ENCODE measurements at places on chromosomes 13 and 19.
A peak's percentile ranks its signal among the peaks of the same experiment; 100 is the strongest.

- no peak for DNase-seq
These were observed 121.7 kb downstream of the SLITRK5 start for GRCh38 chr13:87792878-87793277.

DNA sequence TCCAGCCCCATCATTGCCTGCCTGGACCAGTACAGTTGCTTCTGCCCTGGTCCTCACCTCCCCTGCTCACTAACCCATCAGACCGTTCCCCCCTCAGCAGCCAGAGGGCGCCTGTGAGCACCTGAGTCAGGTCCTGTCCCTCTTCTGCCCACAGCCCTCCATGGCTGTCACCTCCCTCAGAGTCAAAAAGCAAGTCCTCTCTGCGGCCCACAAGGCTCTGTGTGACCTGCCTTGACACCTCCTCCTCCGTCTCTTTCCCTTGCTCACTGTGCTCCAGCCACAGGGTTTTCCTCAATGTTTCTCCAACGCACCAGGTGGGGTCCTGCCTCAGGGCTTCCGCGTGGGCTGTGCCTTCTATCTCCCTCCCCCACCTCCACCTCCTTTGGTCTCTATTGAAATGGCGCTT lies 29.4 kb upstream of the PTPRS start:
- DNase-seq = peak; percentile 32

DNA sequence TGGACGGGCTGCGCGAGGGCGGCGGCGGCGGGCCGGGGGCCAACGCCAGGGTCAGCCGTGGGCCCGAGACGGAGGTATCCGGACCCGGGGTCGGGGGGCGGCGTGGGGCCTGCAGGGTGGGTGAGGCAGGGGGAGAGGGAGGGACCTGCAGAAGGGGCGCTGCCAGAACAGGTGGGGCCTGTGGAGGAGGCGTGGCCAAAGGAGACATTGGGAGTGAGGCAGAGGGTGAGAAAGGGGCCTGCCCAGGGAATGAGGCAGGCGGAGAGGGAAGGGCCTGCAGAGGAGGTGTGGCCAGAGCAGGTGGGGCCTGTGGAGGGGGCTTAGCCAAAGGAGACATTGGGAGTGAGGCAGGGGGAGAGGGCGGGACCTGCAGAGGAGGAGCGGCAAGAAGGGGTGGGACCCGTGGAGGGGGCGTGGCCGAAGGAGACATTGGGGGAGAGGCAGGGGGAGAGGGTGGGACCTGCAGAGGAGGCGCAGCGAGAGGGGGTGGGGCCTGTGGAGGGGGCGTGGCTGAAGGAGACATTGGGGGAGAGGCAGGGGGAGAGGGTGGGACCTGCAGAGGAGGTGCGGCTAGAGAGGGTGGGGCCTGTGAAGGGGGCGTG lies 4.2 kb downstream of the PRR36 start:
- DNase-seq = no peak

DNA sequence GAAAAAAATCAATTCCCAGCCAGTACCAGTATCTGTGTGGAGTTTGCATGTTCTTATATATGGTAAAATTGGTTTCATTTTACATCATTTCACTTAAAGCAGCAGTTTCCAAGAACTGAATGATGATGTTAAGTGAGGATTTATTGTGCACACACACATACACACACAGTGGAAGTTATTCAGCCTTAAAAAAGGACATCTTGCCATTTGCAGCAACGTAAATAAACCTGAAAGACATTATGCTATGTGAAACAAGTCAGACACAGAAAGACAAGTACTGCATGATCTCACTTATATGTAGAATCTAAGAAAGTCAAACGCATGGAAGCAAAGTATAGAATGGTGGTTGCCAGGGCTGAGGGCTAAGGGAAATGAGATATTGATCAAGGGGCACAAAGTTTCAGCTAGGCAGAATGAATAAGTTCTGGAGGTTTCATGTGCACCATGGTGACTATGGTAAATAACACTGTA lies 5.3 kb downstream of the SIGLECL1 start:
- no peak for DNase-seq

DNA sequence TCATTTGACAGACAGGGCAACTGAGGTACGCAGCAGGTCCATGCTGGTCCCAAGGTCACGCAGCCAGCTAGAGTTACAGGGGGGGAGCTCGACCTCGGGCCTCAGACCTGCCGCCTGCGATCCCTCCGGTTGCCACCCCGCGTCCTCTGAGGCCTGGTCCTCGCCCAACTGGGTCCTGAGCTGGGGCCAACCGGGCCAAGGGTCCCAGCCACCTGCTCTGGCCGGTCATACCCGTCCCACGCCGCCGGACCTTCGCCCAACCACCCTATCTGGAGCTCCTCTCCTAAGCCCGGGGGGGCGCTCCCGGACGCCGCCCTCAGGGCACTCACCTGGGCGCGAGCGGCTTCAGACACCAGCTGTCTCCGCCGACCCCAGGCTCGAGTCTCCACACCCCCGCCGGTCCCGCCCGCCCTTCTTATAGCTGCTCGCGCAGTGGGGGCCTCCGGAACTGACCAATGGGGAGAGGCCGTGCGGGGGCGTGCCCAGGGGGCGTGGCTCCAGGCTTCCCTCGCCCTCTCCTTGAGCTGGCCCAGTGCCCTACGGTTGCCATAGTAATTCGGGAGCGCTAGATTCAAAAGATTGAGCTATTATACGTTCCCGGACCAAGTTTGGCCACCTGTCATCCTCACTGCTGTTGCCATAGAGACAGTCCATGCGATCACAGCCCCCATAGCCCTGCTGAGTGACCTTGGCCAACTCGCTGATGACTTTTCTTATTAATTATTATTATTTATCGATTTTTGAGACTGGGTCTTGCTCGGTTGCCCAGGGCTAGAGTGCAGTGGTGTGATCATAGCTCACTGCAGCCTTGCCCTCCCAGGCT lies at the start of gene PLIN5:
PLIN5 (minus strand) TSS at position 389 of the 823 bp plus-strand sequence. CDS start 1,150 bp downstream, outside the sequence.
- peak; percentile 51 for DNase-seq

DNA sequence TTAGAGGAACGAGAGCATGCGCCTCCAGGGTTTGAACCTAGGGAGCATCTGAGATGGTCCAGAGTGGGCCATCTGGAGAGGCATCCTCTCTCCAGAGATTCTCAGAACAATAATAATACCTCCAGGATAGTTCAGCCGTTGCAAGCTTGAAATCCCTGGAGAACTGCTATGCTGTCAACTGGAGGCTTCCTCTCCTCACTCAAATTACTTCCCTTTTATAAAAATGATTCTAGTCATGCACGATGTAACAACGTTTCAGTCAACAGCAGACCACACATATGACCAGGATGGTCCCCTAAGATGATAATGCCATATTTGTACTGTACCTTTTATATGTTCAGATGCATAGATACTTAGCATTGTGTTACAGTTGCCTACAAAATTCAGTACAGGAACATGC lies 108.7 kb downstream of the SHISA2 start:
- DNase-seq = no peak

DNA sequence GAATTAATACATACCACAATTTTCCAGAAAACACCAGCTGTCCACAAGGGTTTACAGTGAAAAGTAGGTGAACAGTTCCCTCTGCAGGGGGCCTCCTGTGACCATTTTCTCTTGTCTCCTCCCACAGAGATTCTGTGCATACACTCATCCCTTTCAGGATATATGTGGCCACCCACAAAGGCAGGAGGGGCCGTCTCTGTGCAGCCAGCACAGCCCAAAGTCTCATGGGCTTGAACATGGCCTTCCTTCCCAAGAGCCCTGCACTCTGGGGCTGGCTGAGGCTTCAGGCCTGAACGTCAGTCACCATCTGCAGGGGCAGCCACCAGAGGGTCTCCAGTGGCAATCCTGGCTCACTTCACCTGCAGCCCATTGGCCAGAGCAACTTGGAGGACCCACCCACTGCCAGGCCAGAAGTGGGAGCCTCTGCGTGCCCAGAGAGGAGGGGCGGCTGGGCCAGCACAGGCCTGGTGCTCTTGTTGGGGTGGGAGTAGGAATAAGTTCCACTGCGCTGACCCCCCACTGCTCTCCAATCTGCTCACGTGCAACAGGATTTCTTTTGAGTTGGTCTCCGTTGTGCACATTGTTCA lies 25.1 kb downstream of the TMEM161A start:
- peak; percentile 58 for DNase-seq

DNA sequence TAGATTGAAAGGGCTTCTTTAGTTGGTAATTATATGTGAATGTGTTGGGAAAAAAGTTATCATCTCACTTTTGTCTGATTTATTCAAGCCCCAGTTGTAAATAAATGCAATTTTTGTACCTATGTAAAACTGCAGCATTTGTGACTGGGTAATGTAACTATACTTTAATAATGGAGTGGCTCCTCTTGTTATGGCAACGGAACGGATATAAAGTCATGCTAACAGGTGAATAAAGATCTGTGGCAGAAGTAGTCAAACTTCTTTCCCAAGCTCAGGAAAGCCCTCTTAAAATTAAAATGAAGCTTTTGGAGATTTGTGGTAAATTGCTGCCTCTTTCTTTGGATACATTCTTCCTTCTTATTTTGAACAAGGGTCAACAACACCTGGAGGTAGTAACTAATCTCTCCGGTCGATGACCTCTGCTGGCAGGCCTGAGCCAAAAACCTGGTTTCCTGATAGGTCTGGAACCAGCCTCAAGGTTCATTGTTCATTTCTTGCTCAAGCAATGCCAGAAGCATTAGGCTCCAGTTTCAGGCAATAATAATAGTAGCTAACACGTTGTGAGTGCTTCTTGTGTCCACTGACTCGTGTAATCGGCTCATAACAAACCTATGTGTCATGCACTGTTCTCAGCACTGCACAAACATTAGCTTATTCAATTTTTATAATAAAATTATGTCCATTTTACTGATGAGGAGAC lies 313.4 kb upstream of the DACH1 start:
- DNase-seq = peak; percentile 81

GRCh38 chr19:3826163-3826562 lies 40.0 kb upstream of the MATK start:
- DNase-seq = no peak

DNA sequence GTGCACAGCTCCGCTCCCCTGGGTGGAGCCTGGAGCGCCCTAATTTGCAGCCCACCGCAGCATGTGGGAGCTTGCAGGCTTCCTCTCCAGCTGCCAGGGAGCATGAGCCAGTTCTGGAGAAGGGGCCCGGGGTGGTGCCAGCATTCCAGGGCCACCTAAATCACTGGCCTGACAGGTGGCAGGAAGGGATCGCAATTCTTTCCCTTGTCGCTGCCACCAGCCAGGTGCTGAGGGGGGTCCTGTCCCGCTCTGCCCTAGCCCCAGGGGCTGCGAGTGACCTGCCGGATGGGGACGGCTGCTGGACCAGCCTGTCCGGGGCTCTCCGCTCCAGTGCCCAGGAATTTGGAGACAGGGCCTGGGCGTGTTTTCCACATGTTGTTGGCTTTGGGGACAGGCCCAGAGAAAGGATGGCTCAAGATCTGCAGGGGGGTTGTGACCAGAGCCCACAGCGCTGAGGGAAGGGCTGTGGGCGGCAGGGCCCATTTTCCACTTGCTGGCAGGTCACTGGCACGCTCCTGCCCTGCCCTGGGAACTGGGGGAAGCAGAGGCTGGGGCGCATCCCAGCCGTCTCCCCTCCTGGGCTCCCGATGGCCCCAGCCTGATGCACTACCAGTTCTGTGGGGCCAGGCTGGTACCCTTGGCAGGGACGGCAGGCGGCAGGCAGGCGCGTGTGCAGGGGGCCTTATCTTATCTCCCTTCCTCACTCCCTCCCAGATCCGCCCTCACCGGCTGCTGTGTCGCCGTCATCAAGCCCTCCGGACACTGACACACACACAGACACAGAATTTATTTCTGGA lies 9.5 kb downstream of the NDUFA11 start:
- DNase-seq = no peak

DNA sequence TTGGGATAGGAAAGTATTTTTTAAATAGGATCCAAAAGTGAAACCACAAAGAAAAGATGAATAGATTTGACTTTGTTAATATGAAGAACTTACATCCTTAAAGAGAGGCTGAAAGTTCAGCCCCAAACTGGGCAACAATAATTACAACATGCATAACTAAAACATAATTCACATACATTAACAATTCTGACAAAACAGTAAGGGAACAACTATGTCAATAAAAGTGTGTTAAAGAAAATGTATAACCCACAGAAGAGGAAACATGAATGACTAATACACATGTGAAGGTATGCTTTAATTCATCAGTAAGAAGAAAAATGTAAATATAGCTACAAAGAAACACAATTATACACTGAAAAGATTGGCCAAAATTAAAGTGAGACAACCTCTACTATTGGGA lies 1597.6 kb upstream of the MIR17HG start:
- peak; percentile 10 for DNase-seq

DNA sequence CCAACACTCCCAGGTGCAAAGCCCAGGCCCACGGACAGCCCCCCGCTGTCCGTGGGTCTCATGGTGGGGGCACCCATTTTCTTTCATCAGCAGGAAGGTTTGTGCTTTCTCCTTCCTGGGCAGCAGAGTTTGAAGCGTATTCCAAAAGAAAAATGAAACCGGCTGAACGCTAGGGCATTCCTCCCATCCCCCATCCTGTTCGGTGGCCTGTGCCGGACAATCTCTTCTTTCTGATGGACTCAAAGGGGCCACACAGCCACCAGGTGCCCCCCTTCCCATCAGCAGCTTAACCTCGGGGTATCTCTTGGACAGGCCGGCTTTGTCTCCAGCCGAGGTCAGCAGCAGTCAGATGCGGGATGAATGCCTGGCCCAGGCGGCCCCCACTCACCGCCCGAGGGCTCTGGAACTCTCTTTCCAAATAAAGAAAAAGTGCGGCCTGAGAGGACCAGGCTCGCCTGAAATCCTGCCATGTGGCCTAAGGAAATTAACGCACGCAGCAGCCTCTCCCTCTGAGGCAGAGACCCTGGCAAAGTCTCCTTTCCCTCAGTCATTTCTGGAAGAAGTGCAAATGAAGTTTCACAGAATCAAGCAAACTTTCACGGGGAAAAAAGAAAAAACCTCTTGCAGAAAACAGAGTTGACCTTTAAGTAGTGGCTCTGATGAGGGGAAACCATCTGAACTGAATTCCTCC lies 67.8 kb downstream of the RASA3 start:
- peak; percentile 38 for DNase-seq

- no peak for DNase-seq
These were observed 13.7 kb downstream of the ACTN4 start for GRCh38 chr19:38661136-38661535.

GRCh38 chr19:56966225-56966696 lies 125.7 kb upstream of the PEG3 start:
- DNase-seq = no peak

DNA sequence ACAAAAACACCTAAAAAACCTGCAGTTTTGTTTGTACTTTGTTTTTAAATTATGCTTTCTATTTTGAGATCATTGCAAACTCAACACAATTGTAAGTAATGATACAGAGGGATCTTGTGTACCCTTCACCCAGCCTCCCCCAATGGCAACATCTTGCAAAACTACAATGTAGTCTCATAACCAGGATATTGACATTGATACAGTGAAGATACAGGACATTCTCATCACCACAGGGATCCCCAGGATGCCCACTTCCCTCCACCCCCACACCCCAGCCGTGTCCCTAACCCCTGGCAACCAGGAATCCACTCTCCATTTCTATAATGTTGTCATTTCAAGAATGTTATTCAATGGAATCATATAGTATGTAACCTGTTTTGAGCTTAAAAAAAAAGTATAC lies 10.3 kb upstream of the C5AR2 start:
- no peak for DNase-seq

DNA sequence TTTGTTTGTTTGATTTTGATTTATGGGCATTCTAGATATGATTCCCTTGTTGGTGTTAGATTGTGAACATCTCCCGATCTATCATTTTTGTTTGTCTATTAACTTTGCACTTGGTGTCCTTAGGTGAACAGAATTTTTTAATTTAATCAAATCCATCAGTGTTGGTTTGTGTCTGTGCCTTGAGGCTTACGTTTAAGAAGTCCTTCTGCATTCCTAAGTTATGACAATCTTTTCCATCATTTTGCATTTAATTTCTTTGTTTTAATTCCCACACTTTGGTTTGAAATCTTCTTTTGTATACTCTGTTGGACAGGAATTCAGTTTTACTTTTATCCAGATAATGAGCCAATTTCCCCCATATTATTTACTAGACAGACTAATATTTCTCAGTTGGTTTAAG lies 421.7 kb downstream of the HS6ST3 start:
- DNase-seq = no peak

Data from iris pigment epithelial cell (primary cell).